ENCODE measurements at places on chromosomes 7 and 10.

DNA sequence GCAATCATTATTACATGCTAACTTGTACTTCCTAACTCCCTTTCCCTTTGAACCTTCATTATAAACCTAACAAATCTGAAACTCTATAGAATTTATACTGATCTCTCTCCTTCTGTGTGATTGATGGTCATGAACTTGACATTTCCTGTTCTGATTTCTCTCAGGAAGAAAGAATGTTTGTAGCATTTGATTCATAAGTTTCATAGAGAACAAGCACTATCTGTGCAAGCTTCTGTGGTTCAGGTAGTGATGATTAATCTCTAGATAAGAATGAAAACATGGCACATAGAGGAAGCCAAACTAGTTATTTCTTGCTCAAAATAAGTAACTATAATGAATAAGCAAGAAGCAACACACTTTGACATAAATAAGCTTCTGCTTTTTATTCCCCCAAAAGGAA lies 34.2 kb downstream of the TFPI2 start:
- no peak for DNase-seq

DNA sequence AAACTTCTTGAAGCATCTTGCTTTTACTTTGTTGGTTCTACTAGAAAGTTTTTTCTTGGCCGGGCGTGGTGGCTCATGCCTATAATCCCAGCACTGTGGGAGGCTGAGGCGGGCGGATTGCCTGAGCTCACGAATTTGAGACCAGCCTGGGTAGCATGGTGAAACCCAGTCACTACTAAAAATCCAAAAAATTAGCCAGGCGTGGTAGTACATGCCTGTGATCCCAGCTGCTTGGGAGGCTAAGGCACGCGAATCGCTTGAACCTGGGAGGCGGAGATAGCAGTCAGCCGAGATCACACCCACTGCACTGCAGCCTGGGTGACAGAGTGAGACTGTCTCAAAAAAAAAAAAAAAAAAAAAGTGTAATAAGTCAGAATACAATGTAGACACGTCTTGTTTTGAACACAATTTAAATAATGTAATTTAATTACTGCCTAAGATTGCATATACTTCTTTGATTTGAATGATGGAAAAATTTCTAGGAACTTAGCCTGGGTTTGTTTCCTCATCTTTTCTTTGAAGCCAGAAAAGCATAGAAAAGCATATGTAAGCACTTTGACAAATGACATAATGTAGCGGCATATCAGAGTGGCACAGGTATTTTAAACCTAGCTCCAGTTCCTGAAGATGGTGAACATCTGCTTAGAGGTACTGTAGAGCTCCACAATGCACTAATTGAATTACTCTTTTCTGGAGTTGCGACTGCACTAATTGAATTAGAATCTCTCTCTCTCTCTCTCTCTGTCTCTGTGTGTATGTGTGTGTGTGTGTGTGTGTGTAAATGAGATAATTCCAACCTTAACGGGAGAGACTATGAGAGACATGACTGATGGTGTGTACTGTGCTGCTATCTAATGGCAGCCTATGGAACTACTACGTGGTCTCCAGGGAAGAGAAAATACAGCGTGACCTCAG lies 87.8 kb downstream of the BTRC start:
- DNase-seq, result peak; percentile 26

GRCh38 chr7:95432606-95433005 lies 2.2 kb downstream of the PON2 start:
- no peak for DNase-seq

DNA sequence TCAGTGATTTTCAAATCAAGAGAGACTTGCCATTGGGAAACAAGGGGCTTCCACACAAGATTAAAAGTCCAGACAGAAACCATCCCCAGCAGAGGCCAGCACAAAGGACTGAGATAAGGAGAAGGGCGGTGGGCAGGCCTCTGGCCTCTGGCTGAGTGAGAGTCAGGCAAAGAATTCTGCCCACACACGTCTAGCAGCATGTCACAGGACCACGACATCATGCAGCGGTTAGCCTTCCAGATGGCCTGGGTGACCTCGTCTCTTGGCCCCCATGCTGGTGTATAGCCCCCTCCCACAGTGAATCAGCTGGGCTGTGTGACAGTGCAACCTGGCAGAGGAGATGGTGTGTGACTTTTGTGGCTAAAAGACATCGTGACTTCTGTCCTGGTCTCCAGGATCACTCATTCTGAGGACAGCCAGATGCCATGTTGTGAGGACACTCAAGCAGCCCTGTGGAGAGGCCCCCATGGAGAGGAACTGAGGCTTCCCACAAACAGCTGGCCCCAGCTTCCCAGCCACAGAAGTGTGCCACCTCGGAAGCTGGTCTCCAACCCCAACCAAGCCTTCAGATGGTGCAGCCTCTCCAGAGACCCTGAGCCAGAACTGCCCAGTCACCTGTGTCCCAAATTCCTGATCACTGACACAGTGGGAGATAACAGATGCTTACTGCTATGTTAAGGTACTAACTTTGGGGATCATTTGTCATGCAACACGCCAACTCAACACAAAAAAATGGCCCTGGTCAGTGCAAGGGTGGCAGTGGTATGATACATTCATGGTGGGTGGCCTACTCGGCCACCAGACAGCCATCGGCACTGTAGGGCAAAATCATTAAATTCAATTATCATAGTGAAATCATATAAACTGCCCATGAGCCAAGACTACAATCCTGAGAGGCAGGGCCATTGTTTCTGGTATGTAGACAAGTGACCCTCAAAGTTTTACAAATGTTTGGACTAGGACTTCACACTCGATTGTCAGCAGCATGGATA lies 73.2 kb downstream of the TNS3 start:
- no peak for DNase-seq

GRCh38 chr7:16695621-16696237 lies 49.7 kb downstream of the BZW2 start:
- peak; percentile 50 for DNase-seq

- DNase-seq, result no peak
These were observed 86.9 kb downstream of the CXCL12 start for GRCh38 chr10:44297963-44298362.

- peak; percentile 12 for DNase-seq
These were observed 251.1 kb upstream of the LRRN3 start for GRCh38 chr7:110839866-110840265.

All from mucosa of gallbladder (tissue), 1 donor.